ENCODE measurements at places on chromosomes 1 and 21. TPM values are rescaled to one million over a fixed set of nuclear protein-coding genes. Genes with fewer than 3 reads are reported as not detected.

DNA sequence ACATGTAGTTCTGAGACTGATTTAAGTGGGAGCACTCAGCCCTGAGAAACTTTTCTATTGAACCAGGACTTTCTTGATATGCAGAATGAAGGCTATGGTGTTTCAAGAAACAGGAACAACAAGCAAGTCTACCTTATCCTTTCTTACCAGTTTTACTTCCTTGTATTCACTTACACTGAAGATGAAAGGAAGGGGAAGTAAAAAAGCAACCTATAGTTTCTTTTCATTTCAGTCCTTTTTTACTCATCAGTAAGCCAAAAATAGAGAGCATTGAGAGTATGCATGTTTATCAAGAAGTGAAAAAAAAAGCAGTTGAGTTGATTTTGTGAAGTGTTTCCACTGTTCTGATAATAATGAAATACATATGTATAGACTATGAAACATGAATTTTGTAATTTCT is 1010.3 kb downstream of the AMY1C start:
- no peak for DNase-seq
- H3K27ac ChIP-seq: no peak overlapping the region
- H3K27me3 ChIP-seq: no peaks in the 10 kb centered on the region

GRCh38 chr1:46039571-46040052 is 92.8 kb downstream of the PIK3R3 start:
- no peak overlapping the region for H3K4me3 ChIP-seq
- peak; percentile 80 for DNase-seq
- H3K36me3 ChIP-seq: peaks cover 5% of the 10 kb centered on the region
- no peak overlapping the region for H3K27ac ChIP-seq
- no peaks in the 10 kb centered on the region for H3K27me3 ChIP-seq

CFAP57 gene
- total RNA-seq: 12.3 TPM

DNA sequence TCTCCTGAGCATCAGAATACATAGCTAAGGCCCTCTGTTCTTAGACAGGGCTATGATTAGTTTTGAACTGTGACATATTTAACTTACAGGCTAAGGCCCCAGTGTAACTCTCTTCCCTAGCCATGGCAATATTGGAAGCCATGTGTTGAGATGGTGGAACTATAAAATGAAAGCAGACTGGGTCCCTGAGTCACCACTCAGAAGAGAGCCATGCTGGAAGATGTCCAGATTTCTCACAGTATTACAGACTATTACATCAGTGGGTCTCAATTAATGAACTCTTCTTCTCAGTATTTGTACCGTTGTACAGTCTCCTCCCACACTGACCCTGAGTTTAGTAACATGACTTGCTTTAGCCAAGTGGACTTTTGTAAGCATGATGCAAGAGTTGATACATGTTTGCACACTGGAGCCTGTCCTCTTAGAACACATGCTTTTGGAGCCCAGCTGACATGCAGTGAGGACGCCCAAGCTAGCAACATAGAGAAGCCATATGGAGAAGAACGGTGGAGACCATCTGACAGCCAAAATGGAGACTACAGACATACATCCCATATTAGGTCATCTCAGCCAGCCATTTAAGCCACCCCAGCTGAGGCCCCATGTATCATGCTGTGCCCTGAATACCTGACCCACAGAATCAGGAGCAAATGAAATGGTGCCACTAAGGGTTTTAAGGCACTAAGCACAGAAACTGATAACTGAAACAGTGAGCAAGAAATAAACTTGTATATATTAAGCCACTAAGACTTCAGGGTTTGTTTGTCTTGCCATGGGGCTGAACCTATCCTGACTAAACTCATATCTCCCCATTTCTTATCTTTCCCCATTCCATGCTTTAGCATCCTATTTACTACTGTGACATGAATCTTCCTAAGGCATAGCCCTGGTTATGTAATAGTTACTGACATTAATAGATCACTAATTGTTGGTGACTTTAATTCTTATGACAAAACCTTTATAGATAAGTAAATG is 24.4 kb downstream of the TBX15 start:
- H3K27me3 ChIP-seq: no peaks in the 10 kb centered on the region
- DNase-seq: peak; percentile 20
- no peak overlapping the region for H3K27ac ChIP-seq

CFAP410 gene
- total RNA-seq: 45.3 TPM

DNA sequence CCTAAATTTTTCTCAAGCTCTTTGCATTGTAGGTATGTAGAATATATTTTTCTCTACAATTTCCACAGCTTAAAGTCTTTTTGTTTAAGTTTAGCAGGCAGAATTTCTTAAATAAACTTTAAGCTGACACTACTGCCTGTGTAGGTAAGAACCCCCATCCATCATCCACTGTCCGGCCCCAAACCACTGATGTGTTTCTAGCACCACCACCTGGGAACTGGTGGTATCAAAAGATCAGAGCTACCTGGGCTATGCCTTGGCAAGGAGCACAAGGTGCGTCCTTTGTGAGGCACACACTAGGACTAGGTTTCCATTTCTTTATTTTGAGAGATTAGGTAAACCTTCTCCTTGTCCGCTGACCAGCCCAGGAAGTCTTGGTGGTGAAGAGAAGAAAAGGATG is 10.5 kb upstream of the LELP1 start:
- no peak for DNase-seq
- H3K27me3 ChIP-seq: no peaks in the 10 kb centered on the region
- H3K4me1 ChIP-seq: no peaks in the 10 kb centered on the region
- no peak overlapping the region for H3K4me3 ChIP-seq

- no peak for DNase-seq
- no peaks in the 10 kb centered on the region for H3K4me1 ChIP-seq
- no peaks in the 10 kb centered on the region for H3K36me3 ChIP-seq
- no peak overlapping the region for H3K4me3 ChIP-seq
These were observed 195.2 kb downstream of the FCRL5 start for GRCh38 chr1:157357111-157357510.

DNA sequence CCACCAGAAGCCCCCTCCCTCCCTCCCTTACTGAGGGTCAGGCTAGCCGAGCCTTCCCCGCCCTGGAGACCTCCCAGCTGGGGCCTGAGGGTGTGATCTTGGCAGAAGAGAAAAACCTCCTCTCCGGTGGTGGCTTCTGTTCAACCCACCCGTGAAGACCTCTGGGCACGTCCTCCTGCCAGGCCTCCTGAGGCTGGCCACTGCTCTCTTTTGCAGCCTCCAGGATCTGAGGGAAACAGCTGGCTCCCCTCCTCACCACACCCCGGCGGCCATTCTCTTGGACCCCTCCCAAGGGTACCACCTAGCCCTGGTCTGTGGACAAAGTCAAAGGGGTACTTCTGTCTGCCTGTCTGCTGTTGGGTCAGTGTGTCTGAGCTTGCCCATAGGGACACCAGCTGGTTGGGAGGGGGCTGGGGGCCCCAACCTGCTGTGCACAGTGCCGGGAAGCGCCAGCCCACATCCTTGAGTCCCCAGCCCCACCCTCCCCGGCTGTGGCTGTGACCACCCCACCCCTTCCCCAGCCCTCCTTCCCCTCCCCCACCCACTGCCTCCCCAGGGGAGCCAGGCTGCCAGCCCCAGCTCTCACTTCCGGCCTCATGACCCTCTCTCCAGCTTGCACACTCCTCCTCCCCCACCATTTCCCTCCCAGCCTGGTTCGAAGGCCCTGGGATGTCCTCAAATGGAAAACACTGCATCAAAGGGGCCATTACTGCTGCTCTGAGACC is 48.1 kb downstream of the AHDC1 start:
- no peaks in the 10 kb centered on the region for H3K27me3 ChIP-seq
- peaks cover 21% of the 10 kb centered on the region for H3K36me3 ChIP-seq
- peaks cover 9% of the 10 kb centered on the region for H3K4me1 ChIP-seq
- peak; percentile 81 for DNase-seq

- no peak overlapping the region for H3K4me3 ChIP-seq
- no peak overlapping the region for H3K27ac ChIP-seq
- DNase-seq: no peak
- peaks cover 16% of the 10 kb centered on the region for H3K36me3 ChIP-seq
These were observed 4.1 kb downstream of the CEP104 start for GRCh38 chr1:3852711-3853485.

Measured in lung (tissue), 17 donors.